HAP-1 (cell line): ENCODE measurements at places on chromosomes 2 and 18.

GRCh38 chr18:33495278-33495677 is 54.8 kb upstream of the CCDC178 start:
- DNase-seq, result peak; percentile 34

- no peak for DNase-seq
These were observed 324.2 kb upstream of the HS6ST1 start for GRCh38 chr2:128642821-128643220.

- DNase-seq, result no peak
These were observed 88.0 kb downstream of the CDC42EP3 start for GRCh38 chr2:37583402-37583801.

DNA sequence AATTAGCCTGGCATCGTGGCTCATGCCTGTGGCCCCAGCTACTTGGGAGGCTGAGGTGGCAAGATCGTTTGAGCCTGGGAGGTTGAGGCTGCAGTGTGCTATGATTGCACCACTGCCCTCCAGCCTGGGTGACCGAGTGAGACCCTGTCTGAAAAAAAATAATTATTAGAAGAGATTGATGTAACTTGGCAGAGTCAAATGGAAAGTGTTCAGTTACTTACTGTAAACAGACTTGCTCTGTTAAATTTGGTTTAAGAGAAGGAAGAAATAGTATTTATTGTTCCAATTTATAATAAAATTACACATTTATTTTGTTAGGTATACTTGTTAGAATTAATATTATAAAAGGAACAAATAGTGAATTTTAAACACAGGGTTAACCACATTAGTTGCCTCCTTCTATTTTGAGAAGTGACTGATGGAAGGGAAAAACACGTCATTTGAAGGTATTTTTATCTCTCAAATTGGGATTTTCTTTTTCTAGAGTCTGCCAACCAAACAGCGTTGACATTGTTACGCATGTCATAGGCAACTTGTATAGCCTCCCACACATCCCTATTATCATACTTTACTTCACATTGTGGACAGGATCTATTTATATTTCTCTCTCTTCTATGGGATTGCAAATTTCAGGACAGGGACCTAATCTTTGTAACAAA is 118.8 kb upstream of the B3GNT2 start:
- no peak for DNase-seq

- no peak for DNase-seq
These were observed 14.4 kb upstream of the PTMA start for GRCh38 chr2:231693956-231694355.

DNA sequence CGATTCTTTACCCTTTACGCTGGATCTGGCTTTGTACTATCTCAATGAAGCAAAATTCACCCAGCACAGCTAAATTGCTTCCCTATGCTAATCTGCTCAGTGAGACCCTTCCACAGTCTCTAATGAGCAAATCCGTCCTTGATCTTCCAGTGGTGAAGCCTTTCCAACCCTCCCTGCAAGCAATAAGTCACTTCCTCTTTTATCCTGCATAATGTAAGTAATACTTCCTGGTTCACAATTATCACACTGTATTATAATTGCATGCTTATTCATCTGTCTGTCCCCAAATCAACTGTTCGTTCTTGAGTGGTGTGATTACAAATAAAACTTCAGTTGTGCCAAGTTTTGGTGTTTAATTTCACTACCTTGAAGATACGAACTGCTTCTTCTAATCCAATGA is 404.0 kb downstream of the ADCYAP1 start:
- DNase-seq, result no peak

DNA sequence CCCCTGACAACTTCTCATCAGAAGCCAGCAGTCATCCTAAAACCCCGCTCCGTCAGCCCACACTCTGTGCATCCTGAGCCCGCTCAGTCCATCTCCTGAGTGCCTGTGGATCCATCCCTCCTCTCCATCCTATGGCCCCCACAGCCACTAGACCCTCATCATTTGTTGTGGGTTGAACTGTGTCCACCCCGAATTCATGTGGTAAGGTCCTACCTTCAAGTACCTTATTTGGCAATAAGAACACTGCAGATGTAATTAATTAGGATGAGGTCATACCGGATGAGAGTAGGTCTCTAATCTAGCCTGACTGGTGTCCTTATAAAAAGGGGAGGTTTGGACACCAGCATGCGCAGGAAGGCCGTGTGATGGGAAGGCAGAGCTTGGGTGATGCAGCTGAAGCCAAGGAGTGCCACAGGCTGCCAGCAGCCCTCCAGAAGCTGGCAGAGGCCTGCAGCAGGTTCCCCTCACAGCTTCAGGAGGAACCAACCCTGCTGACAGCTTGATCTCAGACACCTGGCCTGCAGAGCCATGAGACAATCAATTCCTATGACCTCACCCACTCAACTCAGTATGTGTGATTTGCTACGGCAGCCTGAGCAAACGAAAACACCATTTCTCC is 192.4 kb downstream of the ZBTB7C start:
- no peak for DNase-seq

GRCh38 chr2:206937555-206937954 is 1.8 kb upstream of the CPO start:
- DNase-seq, result no peak

DNA sequence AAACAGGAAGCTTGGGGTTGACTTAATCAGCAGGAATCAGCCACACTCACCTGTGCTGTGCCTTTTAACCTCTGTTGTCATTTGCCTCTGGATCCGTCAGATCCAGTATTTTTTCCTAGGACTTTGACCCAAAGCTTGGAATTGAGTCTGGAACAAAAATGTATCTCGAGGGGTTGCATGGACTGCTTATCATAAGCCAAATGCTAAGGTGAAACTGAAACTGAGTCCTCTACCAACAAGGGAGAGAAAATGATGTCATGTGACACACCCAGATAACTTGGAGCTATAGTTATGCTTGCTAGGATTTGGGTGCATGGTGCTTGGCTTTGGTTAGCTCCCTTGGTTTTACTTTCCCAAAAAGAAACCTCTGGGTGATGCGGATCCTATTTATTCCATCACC is 2158.6 kb upstream of the PIK3C3 start:
- no peak for DNase-seq

GRCh38 chr2:129894616-129895015 is 84.8 kb upstream of the RAB6C start:
- no peak for DNase-seq

- no peak for DNase-seq
These were observed 166.7 kb upstream of the ZNF521 start for GRCh38 chr18:25518716-25519053.

DNA sequence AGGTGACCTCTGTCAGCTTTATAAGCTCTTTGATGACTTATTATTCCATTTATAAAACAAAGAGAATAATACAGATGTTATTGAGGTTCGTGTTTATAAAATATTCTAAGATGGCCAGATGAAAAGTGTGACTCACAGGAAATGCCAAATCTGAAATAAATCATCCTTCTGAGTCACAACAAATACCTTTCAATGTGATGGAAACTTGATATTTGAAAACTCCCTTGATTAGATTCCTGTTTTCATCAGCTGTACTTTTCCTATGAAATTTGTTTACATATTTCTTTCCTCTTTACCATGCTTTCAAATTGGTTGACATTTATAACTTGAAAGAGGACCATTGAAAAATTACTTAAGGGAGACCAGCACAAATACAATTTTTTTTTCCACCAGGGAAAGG is 30.6 kb upstream of the PPP1R1C start:
- no peak for DNase-seq

DNA sequence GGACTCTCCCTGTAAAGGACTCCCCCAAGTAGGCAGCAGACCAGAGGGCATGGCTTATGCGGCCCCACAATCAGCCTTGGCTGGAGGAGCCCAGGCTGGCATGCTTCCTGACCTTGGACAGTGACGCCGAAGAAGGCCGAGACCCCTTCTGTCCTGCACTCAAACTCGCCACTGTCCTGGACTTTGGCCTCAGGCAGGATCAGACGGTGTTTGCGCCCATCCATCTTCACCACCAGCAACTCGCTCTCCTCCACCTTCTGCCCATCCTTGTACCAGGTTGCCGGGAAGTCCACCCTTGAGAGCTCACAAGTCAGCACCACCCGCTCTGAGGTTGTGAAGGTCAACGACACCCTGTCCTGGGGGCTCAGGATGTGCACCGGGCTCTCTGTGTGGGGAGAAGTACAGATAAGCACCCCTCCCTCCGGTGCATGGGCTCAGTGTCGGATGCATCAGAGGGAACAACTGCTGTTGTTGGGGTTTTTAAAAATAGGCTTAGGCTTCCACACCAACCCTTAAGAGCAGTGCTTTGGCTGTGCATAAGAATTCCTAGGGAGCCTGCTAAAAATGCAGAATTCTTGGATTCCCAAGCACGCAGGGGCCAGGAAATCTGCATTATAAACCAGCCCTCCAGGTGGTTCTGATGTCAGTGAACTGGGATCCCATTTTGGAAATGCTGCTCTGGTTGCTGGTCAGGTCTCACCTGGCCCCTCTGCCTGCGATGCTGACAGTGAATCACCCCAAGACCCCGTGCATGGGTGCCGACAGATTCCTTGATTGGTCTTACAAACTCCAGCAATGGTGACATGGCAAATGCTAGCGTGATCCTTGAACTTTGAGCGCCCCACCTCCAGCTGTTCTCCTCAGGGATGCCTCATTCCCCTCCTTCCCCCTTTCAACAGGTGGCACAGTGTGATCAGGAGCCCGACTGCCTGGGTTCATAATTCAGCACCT is 5.9 kb downstream of the OBSL1 start:
- no peak for DNase-seq

DNA sequence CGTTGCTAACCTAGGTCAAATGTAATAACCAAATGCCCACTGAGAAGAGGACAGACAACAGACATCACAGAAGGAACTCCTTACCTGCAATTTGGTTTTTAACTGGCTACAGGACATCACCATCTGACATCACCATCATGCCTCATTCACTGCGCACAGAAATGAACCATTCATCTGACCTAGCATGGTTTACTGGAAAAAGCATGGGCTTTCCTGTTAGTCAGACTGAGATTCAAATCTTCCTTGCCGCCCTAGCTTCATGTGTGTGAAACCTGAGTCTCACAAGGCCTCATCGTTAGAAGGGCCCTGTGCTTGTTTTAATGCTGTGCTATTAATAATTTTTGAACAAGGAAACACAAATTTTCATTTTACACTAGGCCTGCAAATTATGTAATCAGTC is 1.1 kb upstream of the HIBCH start:
- DNase-seq, result no peak

GRCh38 chr2:168210895-168211570 is 36.4 kb downstream of the STK39 start:
- no peak for DNase-seq

DNA sequence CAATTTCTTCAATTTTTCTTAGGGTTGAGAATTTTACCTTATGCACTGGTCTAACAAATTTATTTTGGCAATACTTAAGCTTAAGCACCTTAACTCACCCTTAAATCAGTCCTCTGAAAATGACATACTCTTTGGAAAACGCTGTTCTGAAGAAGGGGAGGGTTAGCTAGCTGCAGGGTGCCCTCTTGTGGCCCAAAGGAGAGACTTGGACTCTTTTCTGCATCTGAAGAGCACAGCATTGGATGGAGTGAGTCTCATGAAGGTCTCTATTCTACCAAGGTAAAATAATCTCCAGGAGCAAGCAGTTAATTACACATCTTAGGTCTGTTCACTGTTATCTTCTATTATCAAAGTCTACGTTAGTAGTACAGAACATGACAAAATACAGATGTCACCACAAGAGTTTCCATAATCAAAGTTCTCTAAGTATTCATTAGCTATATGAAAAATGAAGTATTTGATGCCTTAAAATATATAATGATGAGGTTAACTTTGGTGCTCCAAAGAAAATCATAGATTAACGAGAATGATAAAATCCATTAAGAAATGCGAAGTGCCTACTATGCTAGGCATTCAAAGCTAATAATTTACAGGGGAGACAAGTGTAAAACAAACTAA is 24.4 kb downstream of the PUM2 start:
- peak; percentile 71 for DNase-seq

DNA sequence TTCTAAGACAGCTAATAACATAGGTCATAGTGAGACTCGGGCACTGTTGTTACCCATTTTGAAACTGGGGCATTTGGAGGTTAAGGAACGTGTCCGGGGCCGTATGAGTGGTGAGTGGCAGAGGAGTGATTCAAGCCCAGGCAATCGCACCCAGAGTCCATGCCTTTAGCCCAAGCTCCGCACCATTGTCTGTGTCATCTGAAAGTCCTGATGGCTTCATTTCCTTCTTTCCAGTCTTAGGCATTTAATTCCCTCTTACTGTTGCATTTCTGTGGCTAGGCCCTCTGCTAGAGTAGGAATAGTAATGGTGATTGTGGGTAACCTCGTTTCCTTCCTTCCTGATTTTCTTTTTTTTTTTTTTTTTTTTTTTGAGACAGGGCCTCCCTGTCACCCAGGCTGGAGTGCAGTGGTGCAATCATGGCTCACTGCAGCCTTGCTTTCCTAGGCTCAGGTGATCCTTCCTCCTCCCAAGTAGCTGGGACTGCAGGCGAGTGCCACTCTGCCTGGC is 49.8 kb upstream of the ASB1 start:
- no peak for DNase-seq

DNA sequence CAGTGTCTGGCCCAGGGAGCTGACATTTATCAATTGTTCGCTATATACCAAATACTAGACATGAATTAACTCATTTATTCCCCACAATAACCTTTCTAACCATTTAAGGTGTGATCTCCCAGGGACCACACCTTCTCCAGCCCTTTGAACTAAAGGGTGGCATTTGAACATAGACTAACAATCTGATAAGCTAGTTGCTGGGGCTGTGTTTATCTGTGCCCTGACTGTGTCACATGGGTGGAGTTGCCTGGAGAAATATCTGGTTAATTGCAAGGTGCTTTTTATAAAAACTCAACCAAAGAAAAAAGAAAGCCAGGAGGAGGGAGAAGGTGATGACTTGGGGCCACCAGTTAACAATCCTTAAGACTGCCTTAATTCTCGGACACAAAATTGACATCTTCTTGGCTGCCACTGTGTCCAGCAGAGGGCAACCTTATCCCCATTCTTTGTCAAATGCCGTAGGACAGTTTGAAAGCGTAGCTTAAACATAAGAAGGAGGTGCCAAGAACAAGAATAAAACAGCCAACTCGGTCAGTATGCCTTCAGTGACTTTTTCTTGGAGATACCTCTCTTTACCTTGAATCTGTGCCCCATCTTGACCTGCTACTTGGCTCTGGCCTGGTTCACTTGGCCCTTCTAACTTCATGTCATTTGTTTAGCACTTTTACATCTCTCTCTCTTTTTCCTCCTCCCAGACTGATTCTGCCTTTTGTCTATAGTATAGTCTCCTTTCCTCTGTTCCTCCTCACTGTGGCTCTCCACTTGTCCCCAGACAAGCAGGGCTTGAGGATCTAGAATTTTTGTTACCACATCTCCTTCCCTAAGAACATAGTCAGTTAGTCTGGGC is 183.4 kb downstream of the MYO3B start:
- peak; percentile 78 for DNase-seq

- no peak for DNase-seq
These were observed 703.9 kb upstream of the ID2 start for GRCh38 chr2:7977981-7978380.

- DNase-seq, result no peak
These were observed 91.2 kb downstream of the ASAP2 start for GRCh38 chr2:9297807-9298206.

- DNase-seq, result peak; percentile 34
These were observed 91.1 kb downstream of the INHBB start for GRCh38 chr2:120436885-120437603.
